Lower leg skin (tissue), 4 donors: ENCODE measurements at places on chromosomes 12 and 14. TPM values are rescaled to one million over a fixed set of nuclear protein-coding genes. Genes with fewer than 3 reads are reported as not detected.

DNA sequence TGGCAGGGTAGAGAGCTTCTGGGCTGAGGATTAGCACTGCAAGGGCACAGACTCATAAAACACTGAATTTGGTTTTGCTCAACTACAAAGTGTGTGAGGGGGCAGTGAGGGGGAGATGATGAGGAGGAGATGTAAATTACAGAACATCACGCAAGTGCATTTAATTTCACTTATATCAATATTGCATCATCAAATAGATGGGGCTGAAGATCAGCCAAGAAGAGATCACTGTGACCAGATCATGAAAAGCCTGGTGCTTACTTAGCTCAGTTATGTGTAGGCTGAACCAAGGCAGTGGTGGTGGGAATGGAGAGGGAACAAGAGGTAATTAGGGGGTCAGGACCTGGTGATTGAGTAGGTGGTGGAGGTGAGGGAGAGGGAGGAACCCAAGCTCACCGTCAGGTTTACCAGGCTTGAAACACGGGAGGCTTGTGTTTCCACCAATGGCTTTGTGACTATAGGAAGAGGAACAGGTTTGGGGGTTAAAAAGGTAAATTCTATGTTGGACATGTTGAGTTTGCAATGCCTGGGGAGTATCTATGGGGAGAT lies 11.3 kb downstream of the FOS start:
- no peak for DNase-seq

DNA sequence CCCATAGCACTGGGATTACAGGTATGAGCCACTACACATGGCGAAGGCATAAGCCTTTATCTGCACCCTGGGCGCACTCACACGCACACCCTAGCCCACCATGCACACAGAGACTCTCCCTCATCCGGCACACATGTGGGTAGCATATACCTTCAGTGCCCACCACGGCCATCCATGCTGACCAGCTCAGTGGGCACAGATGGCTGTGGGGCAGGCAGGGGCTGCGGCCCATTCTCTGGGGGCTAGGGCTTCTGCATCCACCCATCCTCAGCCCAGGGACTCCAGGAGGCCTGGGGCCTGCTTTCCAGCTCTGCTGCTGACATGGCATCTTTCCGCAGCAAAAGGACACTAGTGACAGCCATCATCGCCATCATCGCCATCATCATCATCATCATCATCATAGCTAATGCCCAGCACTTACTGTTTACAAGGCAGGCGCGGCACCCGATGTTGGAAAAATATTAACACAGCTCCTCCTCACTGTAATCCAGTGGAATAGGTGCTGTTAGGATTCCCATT lies 111.2 kb downstream of the NCOR2 start:
- no peak for DNase-seq

DNA sequence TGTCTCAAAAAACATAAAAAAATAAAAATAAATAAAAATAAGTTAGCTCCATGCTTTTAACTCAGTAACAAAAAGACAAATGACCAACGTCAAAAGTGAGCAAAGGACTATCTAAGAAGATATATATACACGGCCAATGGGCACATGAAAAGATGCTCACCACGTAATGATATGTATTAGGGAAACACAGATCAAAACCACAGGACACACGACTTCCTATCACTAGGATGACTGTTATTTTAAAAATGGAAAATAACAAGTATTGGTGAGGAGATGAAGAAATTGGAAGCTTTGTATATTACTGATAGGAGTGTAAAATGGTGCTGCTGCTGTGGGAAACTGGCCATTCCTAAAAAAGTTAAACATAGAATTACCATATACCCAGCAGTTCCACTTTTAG lies 20.2 kb upstream of the P2RX7 start:
- DNase-seq = no peak

Gene WNT5B
- 8.0 TPM for total RNA-seq

GRCh38 chr12:119642986-119643385 lies 24.9 kb upstream of the PRKAB1 start:
- no peak for DNase-seq

Gene DTX1
- total RNA-seq = 3.8 TPM

Gene NOS1
- total RNA-seq = 10.2 TPM

DNA sequence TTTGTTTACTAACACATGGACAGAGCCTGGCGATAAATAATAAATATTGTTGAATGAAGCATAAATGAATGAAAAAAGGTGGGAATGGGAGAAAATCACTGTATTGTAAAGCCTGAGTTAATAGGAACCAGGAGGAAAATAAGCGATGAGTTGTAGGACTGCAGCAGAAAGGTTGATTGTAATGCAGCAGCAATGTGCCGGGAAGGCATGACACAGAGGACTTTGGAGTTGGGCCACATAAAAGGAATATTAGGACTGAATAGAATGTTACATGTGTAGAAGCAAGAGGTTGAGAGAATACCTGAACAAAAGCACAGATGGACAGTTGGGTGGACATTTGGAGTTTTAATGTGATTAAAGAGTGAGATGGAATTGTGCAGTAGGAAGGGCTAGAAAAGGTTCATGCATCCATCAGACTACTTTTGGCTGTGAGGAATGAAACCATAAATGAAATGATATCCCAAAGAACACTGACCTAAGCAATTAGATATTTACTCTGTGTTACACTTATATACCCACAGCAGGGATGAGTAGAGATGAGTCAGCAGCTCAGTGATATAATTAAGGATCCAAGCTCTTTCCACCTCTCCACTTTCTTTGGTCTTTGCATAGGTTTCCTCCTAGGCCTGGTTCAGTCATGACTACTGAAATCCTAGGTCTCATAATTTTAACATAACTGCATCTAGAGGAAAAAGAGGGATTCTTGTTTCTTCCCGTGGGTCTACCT lies 55.4 kb downstream of the CCER1 start:
- no peak for DNase-seq

- no peak for DNase-seq
Measured at GRCh38 chr14:26811756-26812305, 214.0 kb upstream of the NOVA1 start.

DNA sequence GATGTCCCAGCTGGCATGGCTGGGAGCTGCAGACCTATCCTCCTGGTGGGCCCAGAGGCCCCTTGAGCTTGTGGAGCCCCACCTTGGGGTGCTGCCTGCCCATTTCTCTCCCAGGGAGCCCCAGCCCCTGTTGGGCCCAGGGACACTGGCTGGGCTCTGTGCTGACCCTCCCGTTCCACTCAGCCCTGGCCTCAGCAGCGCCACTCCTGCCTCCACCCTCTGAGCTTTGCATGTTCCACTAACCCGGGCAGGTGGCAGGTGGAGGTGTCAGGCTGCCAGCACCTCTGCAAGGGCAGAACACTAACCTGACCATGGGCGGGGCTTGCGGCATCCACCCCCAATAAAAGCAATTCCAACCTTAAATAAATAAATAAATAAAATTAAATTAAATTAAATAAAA lies 299.2 kb downstream of the LRIG3 start:
- no peak for DNase-seq

- DNase-seq = no peak
Measured at GRCh38 chr12:47075192-47076084, 4.0 kb upstream of the PCED1B start.

Gene VASH1
- total RNA-seq = 1.6 TPM
